ENCODE measurements at places on chromosomes 13 and 19.

- no peak for DNase-seq
Observed at GRCh38 chr19:533364-534058, 2.0 kb downstream of the CDC34 start.

DNA sequence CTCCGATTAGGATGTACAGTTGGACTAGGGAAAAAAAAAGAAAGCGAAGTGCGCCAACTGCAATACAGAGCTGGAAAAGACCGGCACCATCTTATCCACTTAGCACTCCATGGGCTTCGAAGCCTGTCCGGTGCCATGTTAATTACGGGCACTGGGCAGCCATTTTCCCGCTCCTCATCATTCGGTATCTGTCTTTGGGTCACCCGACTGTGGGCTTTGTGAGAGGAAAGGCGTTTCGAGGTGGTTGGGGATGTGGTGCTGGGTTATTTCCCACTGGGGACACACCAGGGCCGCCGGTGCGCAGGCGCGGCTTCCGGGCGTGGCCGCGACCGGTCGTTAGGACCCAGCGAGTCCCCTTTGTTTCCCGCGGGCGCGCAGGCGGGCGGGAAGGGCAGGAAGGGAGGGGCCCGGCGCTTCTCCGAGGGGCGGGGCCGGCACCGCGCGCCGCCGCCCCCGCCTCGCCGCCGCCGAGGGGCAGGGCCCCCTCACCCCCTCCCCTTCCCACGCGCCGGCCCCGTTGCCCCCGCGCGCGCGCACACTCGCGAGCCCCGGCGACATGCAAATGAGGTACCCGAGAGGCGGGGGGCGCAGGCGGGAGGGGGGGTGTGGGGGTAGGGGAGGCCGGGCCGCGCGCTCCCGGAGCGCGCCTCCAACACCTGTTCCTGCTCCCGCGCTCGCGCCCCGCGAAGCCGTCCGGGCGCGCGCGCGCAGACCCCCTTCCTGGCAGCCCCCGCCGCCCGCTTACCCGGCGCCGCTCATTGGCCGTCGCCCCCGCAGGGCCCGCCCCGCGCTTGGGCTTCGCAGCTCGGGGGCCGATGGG is at the start of gene ZNF524:
Gene ZNF524, plus strand, starts transcription at position 447 of the 820 bp plus-strand sequence. CDS start 1,825 bp downstream, outside the sequence.
- DNase-seq: no peak

GRCh38 chr13:27004866-27005265 is 166.7 kb downstream of the USP12 start:
- no peak for DNase-seq

GRCh38 chr19:10069046-10069445 is 17.1 kb upstream of the SHFL start:
- no peak for DNase-seq

- no peak for DNase-seq
Observed at GRCh38 chr19:38904581-38905539, 5.1 kb downstream of the NFKBIB start.

- no peak for DNase-seq
Observed at GRCh38 chr19:58009666-58010301, 7.2 kb upstream of the ZNF606 start.

GRCh38 chr19:34430738-34431625 is 2.8 kb downstream of the UBA2 start:
- no peak for DNase-seq

DNA sequence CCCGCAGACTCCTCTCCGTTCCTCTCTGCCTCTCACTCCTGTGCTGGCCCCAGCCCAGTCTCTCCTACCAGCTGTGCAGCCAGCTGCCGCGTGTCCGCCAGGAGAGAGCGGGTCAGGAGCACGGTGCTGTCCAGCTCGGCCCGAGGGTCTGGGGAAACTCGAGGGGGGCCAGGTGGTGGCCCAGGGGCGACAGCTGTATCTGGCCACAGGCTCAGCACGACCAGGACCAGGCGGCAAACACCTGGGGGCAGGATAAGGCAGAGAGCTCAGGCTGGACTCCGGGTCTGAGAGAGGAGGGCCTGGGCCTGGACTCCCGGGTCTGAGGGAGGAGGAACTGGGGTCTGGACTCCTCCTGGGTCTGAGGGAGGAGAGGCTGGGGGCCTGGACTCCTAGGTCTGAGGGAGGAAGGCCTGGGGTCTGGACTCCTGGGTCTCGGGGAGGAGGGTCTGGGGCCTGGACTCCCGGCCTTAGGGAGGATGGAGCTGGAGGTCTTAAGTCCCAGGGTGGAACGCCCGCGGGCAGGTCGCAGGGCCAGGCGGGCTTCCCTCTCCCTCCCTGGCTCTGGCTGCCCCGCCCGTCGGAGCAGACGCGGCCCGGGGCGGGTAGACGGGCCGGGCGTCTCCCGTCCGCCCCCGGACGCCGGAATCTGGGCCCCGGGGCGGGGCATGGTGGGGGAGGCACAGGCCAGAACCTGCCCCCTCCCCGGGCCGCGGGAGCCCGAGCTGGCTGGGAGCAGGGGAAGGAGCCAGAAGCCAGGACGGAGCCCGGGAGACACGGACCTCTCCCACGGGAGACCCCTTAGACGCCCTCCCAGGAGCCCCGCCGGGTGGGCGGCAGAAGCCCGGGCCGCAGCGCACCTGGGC is 1.3 kb downstream of the IL11 start:
- DNase-seq: no peak

DNA sequence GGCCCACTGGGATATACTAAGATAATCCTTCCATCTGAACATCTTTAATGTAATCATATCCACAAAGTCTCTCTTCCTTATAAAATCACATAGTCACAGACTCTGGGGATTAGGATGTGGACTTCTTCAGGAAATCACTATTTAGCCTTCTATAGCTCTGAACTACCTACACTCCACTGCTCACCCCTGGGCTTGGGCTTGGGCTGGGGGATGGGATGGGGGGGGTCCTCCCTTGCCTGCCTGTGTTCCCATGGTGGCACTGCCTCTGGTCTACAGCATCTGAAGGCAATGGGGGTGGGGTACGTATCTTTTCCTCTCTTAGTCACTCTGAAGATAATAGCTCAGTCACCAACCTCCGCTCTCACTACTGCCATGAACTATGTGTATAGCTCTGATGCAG is 67.8 kb upstream of the SERTM1 start:
- no peak for DNase-seq

- no peak for DNase-seq
Observed at GRCh38 chr13:95181586-95181985, 119.7 kb downstream of the ABCC4 start.

DNA sequence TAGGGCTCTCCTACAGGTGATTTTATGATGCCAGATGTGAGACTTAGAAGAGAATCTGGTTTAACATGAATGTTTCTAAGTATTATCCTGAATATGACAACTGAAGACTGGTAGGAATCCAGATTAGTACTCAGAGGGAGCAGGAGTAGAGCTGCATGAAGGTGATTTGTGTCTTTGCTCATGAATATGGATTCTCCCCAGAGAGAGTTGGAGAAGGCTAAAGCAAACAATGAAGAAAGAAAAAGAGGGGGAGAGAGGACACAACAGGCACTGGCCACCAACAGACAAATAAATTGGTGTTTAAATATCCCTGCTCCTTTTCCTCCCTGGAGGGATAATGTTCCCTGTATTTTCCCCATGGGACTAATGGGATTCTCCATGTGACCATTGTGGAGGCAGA is 427.0 kb upstream of the KLF12 start:
- DNase-seq: no peak

- no peak for DNase-seq
Observed at GRCh38 chr19:11699931-11700794, 38.6 kb downstream of the ZNF823 start.

GRCh38 chr19:40612831-40613689 is 11.9 kb downstream of the LTBP4 start:
- DNase-seq: no peak

DNA sequence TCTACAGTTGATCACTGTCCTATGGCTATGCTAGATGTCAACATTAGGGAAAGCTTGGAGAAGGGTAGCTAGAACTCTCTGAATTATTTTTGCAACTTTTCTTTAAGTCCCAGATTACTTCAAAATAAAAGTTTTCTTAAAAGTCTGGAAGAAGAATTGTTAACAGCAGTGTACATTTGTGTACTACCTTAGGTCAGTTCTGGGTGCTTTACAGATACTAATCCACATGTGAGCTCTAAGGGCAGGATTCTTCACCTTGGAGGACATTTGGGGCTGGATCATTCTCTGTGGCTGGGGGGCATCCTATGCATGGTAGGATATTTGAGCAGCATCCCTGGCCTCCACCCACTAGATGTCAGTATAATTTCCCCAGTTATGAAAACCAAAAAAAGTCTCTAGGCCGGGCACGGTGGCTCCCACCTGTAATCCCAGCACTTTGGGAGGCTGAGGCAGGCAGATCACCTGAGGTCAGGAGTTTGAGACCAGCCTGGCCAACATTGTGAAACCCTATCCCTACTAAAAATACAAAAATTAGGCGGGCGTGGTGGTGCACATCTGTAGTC is 2.8 kb downstream of the BRME1 start:
- DNase-seq: no peak

DNA sequence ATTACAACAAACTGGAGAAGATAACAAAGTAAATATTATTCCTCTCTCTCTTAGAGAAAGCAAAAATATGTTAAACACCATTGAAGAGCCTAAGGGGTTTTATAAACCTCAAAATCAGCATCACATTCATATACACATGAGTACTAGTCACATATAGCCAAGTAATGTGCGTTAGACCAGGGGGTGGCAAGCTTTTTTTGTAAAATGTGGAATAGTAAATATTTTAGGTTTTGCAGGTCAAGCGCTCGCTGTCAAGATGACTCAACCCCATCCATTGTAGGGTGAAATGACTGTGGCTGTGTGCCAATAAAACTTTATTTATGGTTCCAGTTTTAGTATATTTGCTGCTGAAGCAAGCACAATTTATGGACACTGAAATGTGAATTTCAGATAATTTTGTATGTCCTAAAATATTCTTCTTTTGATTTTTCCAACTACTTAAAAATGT is 21.7 kb downstream of the RFX2 start:
- no peak for DNase-seq

GRCh38 chr13:24687611-24688010 is 7.4 kb downstream of the ATP12A start:
- no peak for DNase-seq

- no peak for DNase-seq
Observed at GRCh38 chr13:26895081-26895807, 134.7 kb upstream of the GPR12 start.

DNA sequence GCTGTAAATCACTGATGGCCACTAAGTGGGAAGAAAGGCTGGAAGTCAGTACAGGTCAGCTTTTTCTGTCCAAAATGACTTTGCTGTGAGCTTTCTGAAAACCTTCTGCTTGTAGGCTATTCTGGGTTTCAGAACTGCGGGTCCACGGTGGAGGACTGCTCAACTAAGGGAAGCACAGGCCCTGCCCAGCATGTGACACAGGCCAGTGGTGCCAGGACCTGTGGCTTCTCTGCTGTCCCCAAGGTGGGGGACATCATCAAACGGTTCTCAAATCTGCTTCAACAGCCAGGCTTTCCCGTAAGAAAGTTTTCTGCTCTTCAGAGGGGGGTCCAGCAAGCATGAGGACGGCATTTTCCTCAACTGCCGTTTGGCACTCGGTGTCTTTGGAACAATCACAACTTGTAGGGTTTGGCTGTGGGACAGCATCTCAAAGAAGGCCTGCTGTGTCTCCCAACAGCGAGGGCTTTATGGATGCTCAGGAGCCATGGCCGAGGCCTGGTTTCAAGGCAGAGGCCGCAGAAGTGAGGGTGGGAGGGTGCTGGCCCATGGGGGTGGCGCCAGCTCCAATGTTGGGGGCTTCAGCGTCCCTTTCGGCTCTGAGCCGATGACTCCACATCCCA is 3.8 kb downstream of the SGTA start:
- DNase-seq: no peak

DNA sequence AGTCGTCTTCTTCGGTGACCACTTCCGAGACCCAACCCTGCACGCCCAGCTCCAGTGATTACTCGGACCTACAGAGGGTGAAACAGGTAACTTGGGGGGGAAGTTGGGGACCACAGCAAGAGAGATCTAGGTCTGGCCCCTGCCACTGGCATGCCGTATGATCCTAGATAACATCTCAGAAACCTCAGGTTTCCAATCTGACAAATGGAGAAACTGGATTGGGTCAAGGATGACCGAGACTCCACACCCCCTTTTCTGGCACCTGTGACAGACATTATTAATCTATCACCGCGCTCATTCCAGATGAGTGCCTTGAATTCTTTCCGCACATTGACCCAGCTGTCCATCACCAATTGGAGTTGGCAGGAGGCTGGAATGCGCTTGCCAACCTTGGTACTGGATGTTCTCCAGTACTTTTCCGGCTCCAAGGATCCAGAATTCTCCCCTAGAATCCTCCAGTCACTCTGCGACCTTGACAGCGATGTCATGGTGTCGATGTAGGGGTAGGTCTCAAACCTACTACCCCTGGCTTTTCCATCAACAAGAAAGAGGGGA is 17.4 kb downstream of the VASP start:
- no peak for DNase-seq

GRCh38 chr13:63436325-63436668 is 2020.6 kb upstream of the PCDH20 start:
- no peak for DNase-seq

GRCh38 chr19:51573331-51573730 is 2.2 kb downstream of the ZNF175 start:
- no peak for DNase-seq

DNA sequence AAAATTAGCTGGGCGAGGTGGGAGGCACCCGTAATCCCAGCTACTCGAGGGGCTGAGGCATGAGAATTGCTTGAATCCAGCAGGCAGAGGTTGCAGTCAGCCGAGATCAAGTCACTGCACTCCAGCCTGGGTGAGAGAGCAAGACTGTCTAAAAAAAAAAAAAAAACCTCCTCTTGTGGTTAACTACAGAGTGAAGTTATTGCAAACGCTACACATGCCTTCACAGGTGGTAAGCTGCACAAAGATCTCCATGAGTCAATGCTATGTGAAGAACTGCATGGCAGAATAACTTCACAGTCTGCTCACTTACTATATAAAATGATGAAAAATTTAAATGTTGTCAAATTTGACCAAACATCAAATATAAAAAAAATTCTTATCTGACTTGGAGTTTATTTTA is 436.8 kb downstream of the FGF14 start:
- DNase-seq: no peak

GRCh38 chr19:1967087-1967608 is 26.2 kb downstream of the CSNK1G2 start:
- no peak for DNase-seq

DNA sequence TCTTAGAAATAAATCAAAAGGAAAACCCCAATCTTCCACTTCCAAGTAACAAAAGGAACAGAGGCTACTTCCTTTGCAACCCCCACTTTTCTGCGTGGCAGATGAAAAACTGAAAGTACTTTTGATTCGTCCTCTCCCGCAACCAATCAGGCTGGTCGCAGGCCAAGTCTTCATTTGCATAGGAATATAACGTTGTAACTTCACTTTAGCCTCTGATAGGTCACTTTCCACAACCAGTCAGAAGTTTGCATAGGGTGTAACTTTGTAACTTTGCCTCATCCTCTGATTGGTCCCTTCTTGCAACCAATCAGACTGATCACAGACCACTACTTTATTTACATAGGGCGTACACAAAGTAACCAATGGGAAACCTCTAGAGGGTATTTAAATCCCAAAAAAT is 37.2 kb downstream of the TGDS start:
- no peak for DNase-seq

GRCh38 chr13:68190818-68191217 is 960.7 kb upstream of the PCDH9 start:
- DNase-seq: no peak
